ENCODE measurements at places on chromosomes 5 and 9. TPM values are rescaled to one million over a fixed set of nuclear protein-coding genes. Genes with fewer than 3 reads are reported as not detected.

Gene PALM2AKAP2
- 49.0 TPM for total RNA-seq

DNA sequence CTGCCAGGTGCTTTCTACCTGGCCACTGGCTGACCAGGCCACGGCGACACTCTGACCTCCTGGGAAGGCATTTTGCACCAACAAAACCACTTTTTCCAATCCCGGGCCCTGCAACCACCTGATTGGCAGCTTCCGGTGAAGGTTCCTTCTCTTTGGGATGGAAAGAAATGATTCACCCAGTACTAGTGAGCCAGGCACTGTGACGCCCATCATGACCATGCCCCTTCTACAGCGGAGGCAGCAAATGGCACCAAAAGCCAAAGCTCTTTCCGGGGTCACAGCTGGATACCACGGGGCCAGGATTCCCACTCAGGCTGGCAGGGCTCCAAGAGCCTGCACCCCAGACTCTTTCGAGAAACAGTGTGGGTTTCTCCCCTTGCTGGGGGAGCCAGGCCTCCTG is 4.7 kb downstream of the NOTCH1 start:
- DNase-seq, result no peak

GRCh38 chr5:157449011-157449723 is 10.8 kb upstream of the NIPAL4 start:
- no peak for DNase-seq

GRCh38 chr5:102532123-102532522 is 33.3 kb upstream of the SLCO6A1 start:
- DNase-seq, result no peak

DNA sequence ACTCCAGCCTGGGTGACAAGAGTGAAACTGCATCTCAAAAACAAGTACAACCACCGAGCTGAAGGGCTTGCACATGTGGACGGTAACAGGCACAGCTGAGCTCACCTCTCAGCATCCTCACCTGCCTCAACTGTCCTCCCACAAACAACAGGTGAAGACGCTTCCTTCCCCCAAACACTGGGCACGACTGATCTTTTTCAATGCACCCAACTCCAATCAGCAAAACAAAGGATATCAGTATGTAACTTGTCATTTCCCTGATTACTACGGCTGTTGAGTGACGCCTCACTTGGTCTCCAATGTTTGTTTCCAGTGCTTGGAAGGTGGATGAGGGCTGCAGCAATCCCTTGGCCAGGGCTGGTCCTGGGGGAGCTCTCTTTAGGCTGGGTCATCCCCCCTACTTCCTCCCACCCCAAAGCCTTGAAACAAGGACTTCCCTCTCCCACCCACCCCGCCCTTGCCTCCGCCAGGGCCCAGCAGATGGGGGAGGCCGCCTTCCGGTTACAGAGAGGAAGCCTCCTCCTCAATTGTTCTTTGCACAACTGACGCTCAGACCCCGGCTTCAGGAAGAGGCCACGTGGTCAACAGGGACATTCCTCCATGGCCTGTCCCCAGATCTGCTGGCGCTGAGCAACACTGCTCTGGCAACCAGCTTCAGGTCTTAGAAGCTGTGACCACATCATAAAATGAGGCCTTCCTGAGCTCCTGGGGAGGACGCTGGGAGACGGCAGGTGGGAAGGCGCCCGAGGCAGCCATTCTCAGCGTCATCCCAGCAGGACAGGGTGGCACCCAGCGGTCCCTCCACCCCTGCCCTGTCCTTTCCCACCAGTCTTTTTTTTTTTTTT is 5.9 kb downstream of the FAM78A start:
- DNase-seq, result no peak

DNA sequence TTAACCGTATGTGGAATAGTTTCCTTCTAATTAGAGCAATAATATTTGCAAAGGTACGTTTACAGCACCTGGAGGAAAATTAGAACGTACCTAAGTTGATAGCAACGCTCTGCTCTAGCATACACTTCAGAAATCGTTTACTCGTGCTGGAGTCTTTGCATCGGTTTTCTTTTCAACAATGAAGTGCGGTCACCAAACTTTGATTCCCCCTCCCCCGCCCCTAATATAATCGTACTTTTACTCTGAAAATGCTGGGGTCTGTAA is 506 bp downstream of the ADAMTS19 start:
- DNase-seq, result no peak

Data from mammary epithelial cell (primary cell).